ENCODE measurements at places on chromosomes 11 and 22.

DNA sequence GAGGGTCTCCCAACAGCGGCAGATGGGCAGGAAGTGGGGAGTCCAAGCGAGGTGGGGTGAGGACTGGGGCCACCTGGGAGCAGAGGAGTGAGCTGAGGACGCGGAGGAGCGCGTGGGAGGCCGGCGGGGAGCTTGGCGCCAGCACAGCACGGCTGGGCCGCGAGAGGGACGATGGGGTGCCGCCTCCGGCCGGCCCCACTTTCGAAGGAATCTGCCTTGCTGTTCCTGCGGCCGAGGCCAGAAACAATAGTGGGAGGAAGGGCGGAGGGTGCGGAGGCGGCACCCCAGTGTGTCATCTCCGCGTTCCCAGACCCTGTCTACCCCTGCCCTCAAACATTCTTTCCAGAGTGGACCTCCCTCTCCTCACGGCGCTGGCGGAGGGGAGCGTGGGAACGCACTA lies 5.5 kb downstream of the INS start:
- H3K36me3 ChIP-seq, result no peaks in the 10 kb centered on the region
- no peak overlapping the region for H3K27ac ChIP-seq
- peaks cover 7% of the 10 kb centered on the region for H3K27me3 ChIP-seq

- H3K27me3 ChIP-seq, result peaks cover 46% of the 10 kb centered on the region
- H3K36me3 ChIP-seq, result no peaks in the 10 kb centered on the region
- H3K27ac ChIP-seq, result no peak overlapping the region
Measured at GRCh38 chr11:12998336-12998735, 10.8 kb upstream of the RASSF10 start.

GRCh38 chr22:23180301-23180892 lies at the start of gene BCR:
TSS of gene BCR (plus strand) at chr22:23180509. CDS start at chr22:23180961, 452 bp downstream.
- peaks cover 4% of the 10 kb centered on the region for H3K27me3 ChIP-seq
- peaks cover 71% of the 10 kb centered on the region for H3K4me1 ChIP-seq
- peak; percentile 59 for DNase-seq
- H3K4me3 ChIP-seq, result peak within 1 kb of the TSS; percentile 75

DNA sequence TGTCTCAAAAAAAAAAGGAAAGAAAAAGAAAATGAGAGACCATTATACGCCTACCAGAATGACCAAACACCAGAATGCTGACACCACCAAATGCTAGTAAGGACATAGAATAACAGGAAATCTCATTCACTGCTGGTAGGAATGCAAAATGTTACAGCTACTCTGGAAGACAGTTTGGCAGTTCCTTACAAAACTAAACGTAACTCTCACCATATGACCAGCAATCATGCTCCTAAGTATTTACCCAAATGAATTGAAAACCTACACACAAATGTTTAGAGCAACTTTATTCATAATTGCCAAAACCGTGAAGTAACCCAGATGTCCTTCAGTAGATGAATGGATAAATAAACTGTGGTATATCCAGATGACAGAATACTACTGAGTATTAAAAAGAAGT lies 7.2 kb downstream of the CHKA start:
- H3K27me3 ChIP-seq, result no peaks in the 10 kb centered on the region
- H3K27ac ChIP-seq, result no peak overlapping the region
- DNase-seq, result no peak

GRCh38 chr11:61071913-61072312 lies 30.4 kb upstream of the CD5 start:
- H3K27ac ChIP-seq, result peak overlapping the region; percentile 90
- H3K36me3 ChIP-seq, result peaks cover 19% of the 10 kb centered on the region
- DNase-seq, result no peak
- no peak overlapping the region for H3K4me3 ChIP-seq
- H3K4me1 ChIP-seq, result peaks cover 66% of the 10 kb centered on the region
- peaks cover 3% of the 10 kb centered on the region for H3K27me3 ChIP-seq

GRCh38 chr11:118212781-118213191 lies 12.0 kb downstream of the JAML start:
- H3K27me3 ChIP-seq, result no peaks in the 10 kb centered on the region
- H3K4me3 ChIP-seq, result no peak overlapping the region
- no peak for DNase-seq
- H3K36me3 ChIP-seq, result peaks cover 62% of the 10 kb centered on the region

DNA sequence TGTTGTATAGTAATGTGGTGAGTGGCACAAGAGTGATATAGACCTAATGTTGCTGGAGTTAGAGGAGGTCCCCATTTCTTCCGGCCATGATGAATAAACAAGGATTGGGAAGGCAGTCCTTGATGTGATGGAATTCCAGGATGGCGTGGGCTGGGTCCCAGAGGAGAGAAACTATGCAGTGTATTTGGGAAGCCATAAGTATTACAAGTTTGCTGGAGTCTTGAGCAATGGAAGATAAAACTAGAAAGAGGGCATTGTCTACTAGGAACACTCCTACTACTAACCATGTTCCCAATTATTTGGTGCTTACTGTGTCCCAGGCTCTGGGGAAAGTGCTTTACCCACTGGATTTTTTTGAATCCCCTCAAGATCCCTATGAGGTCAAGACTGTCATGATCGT lies 20.0 kb downstream of the LDLRAD3 start:
- DNase-seq, result no peak
- H3K27me3 ChIP-seq, result peaks cover 11% of the 10 kb centered on the region
- no peak overlapping the region for H3K4me3 ChIP-seq
- no peak overlapping the region for H3K27ac ChIP-seq

GRCh38 chr22:39859903-39860588 lies 33.5 kb downstream of the ENTHD1 start:
- no peak overlapping the region for H3K27ac ChIP-seq
- peaks cover 9% of the 10 kb centered on the region for H3K4me1 ChIP-seq
- peaks cover 18% of the 10 kb centered on the region for H3K27me3 ChIP-seq
- no peak overlapping the region for H3K4me3 ChIP-seq

GRCh38 chr11:116422956-116423600 lies 349.7 kb downstream of the BUD13 start:
- peaks cover 10% of the 10 kb centered on the region for H3K27me3 ChIP-seq
- no peaks in the 10 kb centered on the region for H3K36me3 ChIP-seq
- DNase-seq, result no peak
- H3K4me3 ChIP-seq, result no peak overlapping the region
- H3K4me1 ChIP-seq, result no peaks in the 10 kb centered on the region

DNA sequence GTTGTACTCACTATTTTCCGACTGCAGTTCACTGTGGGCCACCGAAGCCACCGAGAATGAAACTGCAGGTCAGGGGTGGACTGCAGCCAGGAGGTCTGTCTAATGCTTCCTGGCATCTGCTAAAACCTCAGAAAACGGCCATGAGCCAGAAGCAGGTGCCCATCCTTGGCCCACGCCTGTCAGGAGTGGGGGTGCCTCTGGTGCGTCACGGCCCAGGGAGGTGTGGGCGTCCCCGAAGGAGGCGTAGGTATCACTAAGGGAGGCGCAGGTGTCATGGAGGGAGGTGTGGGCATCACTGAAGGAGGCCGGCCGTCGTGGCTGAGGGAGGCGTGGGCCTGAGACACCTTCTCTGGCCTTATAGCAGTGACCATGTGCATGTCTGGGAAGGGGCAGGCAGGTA lies 456.2 kb downstream of the TBC1D22A start:
- H3K4me3 ChIP-seq, result no peak overlapping the region
- H3K36me3 ChIP-seq, result no peaks in the 10 kb centered on the region
- H3K27ac ChIP-seq, result no peak overlapping the region
- DNase-seq, result peak; percentile 7
- no peaks in the 10 kb centered on the region for H3K4me1 ChIP-seq

DNA sequence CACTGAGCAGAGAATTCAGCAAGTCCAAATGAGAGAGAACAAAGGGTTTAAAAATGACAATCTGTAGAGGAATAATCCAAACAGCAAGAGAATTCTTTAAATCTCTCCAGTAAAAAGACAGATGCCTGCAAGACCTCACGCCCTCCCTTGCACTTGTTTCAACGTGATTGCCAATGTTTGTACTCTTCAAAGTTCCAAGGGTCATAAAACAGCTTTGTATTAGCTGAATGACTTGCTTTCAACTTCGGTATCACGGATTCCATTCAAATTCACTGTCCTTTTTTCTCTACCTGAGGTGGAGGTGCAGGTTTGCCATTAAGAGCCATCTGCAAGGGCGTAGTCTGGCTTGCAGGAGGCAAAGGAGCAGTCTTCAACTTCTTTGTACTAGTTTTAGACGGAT lies 41.1 kb upstream of the CHRNA10 start:
- H3K4me1 ChIP-seq, result peaks cover 4% of the 10 kb centered on the region
- H3K27ac ChIP-seq, result no peak overlapping the region
- H3K36me3 ChIP-seq, result peaks cover 51% of the 10 kb centered on the region
- no peak for DNase-seq

DNA sequence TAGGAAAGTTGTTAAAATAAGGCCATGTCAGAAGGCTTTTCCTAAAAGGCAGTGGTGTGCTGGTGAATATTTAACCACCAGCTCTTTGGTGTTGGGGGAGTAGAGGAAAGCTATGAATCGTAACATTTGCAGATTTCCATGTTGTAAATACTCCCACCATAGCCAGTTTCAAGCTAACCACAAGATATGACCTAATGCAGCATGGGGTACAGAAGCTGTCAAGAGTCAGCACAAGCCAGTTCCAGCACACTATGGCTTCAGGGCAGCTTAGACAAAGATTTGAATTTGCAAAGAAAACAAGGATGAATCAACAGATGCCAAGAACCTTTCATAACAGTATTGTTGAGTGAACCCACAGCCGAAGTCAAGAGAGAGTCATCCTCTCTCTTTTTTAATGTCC lies 40.0 kb downstream of the COMMD9 start:
- no peaks in the 10 kb centered on the region for H3K36me3 ChIP-seq
- H3K4me1 ChIP-seq, result no peaks in the 10 kb centered on the region
- H3K27me3 ChIP-seq, result peaks cover 30% of the 10 kb centered on the region
- H3K27ac ChIP-seq, result no peak overlapping the region

DNA sequence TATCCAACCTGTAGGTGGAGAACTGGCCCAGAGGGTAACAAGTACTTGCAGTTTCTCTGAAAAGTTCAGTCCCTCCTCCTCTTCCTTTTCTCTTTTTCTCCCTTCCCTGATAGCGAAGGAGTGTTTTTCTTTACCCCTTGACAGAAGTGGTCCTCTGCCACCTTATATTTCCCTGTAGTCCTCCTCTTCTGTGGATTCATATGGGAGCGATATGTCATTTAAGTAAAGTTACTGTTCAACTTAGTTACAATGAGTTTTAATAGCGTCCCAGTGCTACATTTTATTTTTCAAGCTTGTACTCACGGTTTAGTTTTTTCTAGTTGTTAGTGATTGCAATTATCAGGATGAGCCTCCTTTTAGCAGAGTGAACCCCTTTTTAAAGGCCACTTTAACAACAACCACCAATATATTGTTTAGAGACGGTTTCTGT lies 1.4 kb downstream of the PCF11 start:
- peak overlapping the region; percentile 100 for H3K4me3 ChIP-seq
- H3K27ac ChIP-seq, result peak overlapping the region; percentile 99
- no peaks in the 10 kb centered on the region for H3K27me3 ChIP-seq
- peaks cover 44% of the 10 kb centered on the region for H3K4me1 ChIP-seq
- no peak for DNase-seq

- H3K27ac ChIP-seq, result no peak overlapping the region
- H3K27me3 ChIP-seq, result no peaks in the 10 kb centered on the region
- H3K4me1 ChIP-seq, result peaks cover 2% of the 10 kb centered on the region
- H3K36me3 ChIP-seq, result peaks cover 11% of the 10 kb centered on the region
- no peak overlapping the region for H3K4me3 ChIP-seq
- DNase-seq, result no peak
Measured at GRCh38 chr11:96101146-96101545, 177.2 kb upstream of the MTMR2 start.

DNA sequence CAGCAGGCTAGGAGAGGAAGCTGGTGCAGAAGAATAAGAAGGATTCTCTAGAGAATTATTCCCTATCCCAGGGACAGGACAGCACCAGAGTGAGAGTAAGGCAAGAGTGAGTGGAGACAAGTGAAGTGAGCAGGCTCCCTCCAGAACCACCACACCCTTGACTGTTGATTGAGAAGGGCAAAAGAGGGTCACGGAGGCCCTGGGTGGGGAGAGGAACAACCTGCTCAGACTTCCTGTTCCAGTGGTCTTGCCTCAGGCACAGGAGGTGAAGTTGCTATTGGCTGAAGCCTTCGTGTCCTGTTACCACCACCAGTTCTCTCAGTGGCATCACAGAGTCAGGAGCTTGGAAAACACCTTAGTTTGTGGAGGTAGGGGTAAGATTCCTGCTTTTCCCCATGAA lies 51.7 kb upstream of the CCDC89 start:
- no peak overlapping the region for H3K4me3 ChIP-seq
- H3K27ac ChIP-seq, result peak overlapping the region; percentile 76
- peak; percentile 66 for DNase-seq
- peaks cover 34% of the 10 kb centered on the region for H3K4me1 ChIP-seq
- no peaks in the 10 kb centered on the region for H3K27me3 ChIP-seq

- no peaks in the 10 kb centered on the region for H3K4me1 ChIP-seq
- no peak overlapping the region for H3K4me3 ChIP-seq
- peaks cover 25% of the 10 kb centered on the region for H3K36me3 ChIP-seq
- no peaks in the 10 kb centered on the region for H3K27me3 ChIP-seq
- no peak for DNase-seq
- no peak overlapping the region for H3K27ac ChIP-seq
Measured at GRCh38 chr11:46963844-46964243, 27.3 kb downstream of the CSTPP1 start.

GRCh38 chr11:70226183-70226582 lies 23.1 kb downstream of the FADD start:
- H3K36me3 ChIP-seq, result no peaks in the 10 kb centered on the region
- peaks cover 28% of the 10 kb centered on the region for H3K27me3 ChIP-seq
- DNase-seq, result no peak
- no peak overlapping the region for H3K4me3 ChIP-seq

GRCh38 chr22:45262195-45262930 lies 21.7 kb upstream of the KIAA0930 start:
- peaks cover 3% of the 10 kb centered on the region for H3K4me1 ChIP-seq
- H3K4me3 ChIP-seq, result no peak overlapping the region
- no peak overlapping the region for H3K27ac ChIP-seq
- peaks cover 36% of the 10 kb centered on the region for H3K27me3 ChIP-seq

- no peaks in the 10 kb centered on the region for H3K4me1 ChIP-seq
- no peak overlapping the region for H3K27ac ChIP-seq
- H3K4me3 ChIP-seq, result no peak overlapping the region
- no peaks in the 10 kb centered on the region for H3K36me3 ChIP-seq
Measured at GRCh38 chr11:12784445-12784844, 110.2 kb downstream of the TEAD1 start.

- H3K27me3 ChIP-seq, result no peaks in the 10 kb centered on the region
- DNase-seq, result no peak
- H3K36me3 ChIP-seq, result no peaks in the 10 kb centered on the region
- no peak overlapping the region for H3K27ac ChIP-seq
- no peak overlapping the region for H3K4me3 ChIP-seq
Measured at GRCh38 chr11:106853850-106854401, 164.3 kb downstream of the GUCY1A2 start.

GRCh38 chr11:130675917-130676316 lies 227.5 kb downstream of the ADAMTS15 start:
- H3K27me3 ChIP-seq, result peaks cover 8% of the 10 kb centered on the region
- no peak overlapping the region for H3K27ac ChIP-seq
- H3K4me1 ChIP-seq, result no peaks in the 10 kb centered on the region
- H3K36me3 ChIP-seq, result no peaks in the 10 kb centered on the region
- no peak overlapping the region for H3K4me3 ChIP-seq

GRCh38 chr11:19929655-19930054 lies 217.0 kb downstream of the NAV2 start:
- no peak overlapping the region for H3K4me3 ChIP-seq
- DNase-seq, result no peak
- H3K4me1 ChIP-seq, result no peaks in the 10 kb centered on the region
- no peak overlapping the region for H3K27ac ChIP-seq
- peaks cover 7% of the 10 kb centered on the region for H3K27me3 ChIP-seq

All from activated CD8-positive, alpha-beta memory T cell treated with anti-CD3 and anti-CD28 coated beads, Interleukin-2, amount 10 ng/mL, durations not matched to agents 7 days and 5 days (primary cell).